ENCODE measurements at places on chromosomes 6 and 20.

DNA sequence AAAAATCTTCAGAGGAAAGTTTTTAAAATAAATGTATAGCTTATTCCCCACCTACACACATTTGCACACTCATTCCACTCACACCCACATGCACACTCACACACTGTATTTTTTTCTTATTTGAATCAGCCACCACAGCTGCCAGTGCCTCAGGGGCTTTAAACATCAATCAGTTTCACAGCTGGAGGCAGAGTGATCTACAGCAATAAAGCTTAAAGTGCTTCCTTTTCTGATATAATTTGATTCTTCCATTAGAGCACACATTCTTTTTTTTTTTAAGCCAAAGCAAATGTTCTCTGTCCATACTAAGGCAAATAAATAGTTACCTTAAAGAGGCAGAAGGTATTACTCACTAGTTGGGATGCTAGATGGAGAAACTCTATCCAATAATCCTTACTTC is 498.8 kb upstream of the POU3F2 start:
- DNase-seq, result no peak

GRCh38 chr6:88612631-88613030 is 350.8 kb downstream of the RNGTT start:
- peak; percentile 52 for DNase-seq

GRCh38 chr20:46088409-46089166 is 1.2 kb downstream of the NCOA5 start:
- no peak for DNase-seq

- DNase-seq, result no peak
These were observed 50.8 kb upstream of the MLN start for GRCh38 chr6:33854572-33855030.

- DNase-seq, result no peak
These were observed 129.1 kb downstream of the TNFRSF21 start for GRCh38 chr6:47180633-47181032.

GRCh38 chr6:13703496-13703895 is 8.1 kb downstream of the RANBP9 start:
- DNase-seq, result no peak

GRCh38 chr20:32775336-32775991 is 13.3 kb downstream of the DNMT3B start:
- DNase-seq, result no peak

DNA sequence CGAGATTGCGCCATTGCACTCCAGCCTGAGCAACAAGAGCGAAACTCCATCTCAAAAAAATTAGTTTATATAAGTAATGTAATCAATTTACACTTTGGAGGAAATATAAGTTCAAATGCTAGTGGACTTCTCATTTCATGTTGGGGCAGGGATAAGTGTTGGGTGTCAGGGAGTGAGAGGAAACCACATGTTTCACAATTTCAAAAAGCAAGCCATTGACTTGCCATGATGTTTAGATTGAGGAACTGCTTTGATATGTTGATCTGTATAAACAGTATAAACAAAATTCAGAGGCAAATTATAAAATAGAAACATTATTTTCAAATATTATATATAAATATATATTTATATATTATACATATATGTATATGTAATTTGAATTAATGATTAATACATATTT is 42.7 kb downstream of the FILIP1 start:
- no peak for DNase-seq

GRCh38 chr20:63148696-63149095 is 67.2 kb downstream of the YTHDF1 start:
- DNase-seq, result no peak

GRCh38 chr6:159252955-159253508 is 83.8 kb downstream of the FNDC1 start:
- peak; percentile 24 for DNase-seq

- DNase-seq, result no peak
These were observed 548 bp downstream of the GNL1 start for GRCh38 chr6:30555816-30556065.

DNA sequence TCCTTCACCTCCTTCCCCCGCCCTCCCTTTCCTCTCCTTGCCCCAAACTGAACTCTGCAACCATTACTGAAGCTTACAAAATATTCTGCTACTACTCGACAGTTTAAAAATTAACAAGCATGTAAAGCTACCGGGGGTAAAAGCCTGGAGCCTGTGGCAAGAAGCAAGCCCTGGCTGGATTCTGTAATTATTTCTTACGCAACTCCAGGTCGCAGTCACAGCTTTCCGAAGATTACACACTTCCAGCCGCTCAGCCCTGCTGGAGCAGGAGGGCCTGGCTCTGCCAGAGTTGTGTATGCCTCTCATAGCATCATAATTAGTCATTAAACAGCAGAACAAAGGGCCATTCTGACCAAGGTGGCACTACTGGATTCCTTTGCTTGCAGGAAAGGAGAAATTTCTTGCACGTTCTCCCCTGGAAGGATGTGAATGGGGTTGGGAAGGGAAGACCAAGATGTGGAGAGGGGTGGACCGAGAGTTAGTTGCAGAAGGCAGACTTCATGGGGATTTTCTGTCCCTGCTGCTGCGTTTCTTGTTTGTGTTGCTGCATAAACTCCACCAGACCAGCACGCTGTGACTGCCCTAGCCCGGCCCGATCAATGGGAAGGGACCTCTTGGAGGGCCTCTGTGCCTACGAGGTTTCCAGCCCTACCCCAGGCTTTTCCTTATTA is 23.6 kb downstream of the FOXQ1 start:
- DNase-seq, result no peak

- DNase-seq, result no peak
These were observed 6.3 kb upstream of the SIRPG start for GRCh38 chr20:1663917-1664316.

DNA sequence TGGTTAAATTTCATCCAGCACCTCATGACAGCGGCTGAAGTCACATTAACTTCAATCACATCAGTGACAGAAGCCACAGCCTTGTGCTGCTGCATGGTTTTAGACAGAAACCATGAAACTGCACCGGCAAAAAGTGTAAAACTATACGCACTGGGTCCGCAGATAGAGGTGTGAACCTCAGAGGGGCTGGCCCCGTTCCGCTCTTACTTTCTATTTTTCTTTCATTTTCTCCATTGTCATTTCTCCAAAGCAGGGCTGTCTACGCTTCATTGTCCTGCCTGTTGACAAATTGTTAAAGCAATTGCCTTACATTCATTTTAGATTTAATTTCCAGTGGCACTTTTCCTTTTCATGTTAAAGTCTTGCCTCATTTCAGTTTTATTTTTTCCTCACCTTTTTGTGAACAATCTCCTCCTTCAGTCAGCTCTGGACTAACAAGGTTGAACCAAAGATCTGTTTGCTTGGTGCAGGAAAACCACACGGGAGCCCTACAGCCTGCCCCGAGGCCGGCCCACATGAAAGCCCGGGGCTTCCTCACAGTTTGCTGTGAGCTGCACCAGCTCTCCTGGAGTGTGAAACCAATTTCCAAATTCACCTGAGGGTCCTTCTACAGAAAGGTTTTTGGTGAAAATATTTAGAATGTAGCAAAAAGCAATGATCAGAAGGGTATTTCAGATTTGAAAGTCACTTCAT is 63.7 kb downstream of the PRR18 start:
- DNase-seq, result peak; percentile 34

DNA sequence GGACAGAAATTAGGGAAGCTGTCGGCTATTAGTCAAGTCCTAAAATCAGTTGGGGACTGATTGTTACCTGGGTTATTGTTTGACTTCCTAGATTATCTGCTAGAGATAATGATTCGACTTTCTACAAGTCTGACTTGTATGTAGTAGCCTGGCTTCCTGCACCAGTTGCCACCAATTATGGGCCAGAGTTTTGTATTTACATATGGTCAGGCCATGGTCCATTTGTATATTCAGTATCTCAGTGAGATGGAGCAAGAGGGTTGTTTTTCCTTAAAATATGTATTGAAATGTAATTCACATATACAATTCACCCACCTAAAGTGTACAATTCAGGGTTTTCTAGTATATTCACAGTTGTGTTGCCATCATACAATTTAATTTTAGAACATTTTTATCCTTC is 130.6 kb upstream of the PHACTR3 start:
- no peak for DNase-seq

DNA sequence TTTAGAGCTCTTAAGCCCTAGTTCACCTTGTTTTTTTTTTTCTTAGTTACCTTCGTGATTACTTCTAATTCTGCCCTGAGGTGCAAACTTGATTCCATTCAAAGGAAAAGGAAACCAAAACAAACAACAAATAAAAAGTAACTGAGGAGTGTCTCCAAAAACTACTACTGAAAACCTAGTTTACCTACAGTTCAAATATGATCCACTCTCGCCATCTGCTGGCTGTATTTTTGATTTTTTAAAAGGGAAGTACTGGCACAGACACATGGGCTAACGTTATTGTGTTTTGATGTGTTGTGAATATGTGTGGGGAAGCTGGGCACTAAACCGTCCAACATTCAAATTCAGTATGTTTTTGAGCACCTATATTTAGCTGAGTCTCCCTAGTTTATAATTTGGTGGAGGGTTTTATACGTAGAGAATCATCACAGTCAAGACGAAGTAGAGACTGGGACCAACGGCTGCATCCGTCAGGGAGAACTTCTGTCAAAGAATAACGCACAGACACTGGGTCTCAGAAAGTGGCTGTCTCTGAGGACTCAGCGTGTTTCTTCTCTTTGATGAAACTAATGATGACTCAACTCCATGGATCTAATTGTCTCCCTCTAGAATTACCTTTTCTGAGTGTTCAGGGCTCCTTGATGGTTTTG is 373.5 kb upstream of the BTBD3 start:
- DNase-seq, result peak; percentile 3

GRCh38 chr6:148435386-148435785 is 92.7 kb downstream of the SASH1 start:
- DNase-seq, result no peak

- no peak for DNase-seq
These were observed 93.6 kb downstream of the PCSK2 start for GRCh38 chr20:17320456-17320855.

DNA sequence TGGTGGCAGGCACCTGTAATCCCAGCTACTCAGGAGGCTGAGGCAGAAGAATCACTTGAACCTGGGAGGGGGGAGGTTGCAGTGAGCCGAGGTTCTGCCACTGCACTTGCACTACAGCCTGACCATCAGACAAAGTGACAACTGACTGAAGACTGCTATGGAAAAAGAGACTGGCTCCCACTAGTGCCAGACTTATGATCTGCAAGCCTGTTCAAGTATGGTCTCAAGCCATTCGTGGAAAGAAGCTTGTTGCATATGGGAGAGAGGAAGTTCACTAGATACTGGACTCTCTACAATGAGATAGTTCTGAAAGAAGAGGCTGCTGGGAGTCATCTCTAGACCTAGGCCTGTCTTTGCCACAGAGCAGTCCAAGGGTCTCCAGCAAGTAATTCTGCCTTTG is 26.7 kb downstream of the MDN1 start:
- peak; percentile 14 for DNase-seq

DNA sequence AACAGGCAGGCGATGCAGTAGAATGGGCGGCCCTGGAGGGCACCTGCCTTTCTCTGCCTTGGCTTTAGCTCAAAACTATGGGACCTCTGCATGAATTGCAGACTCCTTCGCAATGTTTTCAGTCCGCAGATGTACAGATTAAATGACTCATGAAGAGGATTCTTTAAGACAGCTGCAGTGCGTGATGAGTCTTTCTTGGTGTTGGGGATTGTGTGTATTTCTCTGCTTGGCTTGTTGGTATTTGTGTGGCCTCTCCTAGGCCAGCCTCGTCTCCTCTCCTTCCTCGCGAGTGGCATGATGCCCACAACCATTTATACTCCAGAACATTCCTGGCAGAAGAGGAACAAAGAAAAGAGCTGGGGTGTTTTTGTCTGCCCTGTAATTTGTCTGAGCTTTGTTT is 110.6 kb downstream of the SYNDIG1 start:
- DNase-seq, result no peak

DNA sequence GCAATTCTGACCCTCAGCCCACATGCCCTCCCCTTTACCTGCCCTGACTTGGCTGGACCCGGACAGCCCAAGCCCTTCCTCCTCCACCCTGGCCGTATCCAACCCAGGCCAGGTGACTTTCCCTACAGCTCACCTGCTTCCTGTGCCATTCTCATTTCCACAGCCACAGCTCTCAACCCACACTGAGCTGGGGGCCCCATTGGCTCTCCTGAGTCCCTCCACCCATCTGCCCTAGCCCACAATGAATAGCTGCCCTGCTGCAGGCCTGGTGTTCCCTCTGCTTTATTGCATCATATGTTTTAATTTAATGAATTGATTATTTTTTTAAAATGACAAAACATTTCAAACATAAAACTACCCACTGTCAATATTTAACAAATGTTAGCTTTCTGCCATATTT is 118.5 kb upstream of the BACH2 start:
- no peak for DNase-seq

DNA sequence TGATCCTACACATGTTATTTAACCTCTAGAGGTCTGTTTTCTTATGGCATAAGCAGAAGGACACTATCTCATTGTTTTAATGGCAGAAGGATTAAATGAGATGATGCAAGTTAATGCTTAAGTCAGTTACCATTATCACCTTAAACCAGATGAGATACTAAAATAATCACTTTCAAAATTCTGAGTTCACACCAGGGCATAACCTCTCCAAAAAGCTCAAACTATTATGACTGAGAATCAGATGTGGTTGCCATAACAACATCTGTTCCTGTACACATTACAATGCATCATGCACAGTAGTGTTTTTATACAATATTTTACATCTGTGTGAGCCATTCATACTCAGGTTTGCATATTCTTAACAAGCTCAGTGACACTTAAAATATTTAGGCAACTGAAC is 10.2 kb downstream of the ADNP start:
- DNase-seq, result peak; percentile 46

GRCh38 chr6:44477293-44477894 is 89.9 kb downstream of the CDC5L start:
- DNase-seq, result no peak

- no peak for DNase-seq
These were observed at the start of gene RIPOR3 for GRCh38 chr20:50690650-50691572. Gene RIPOR3 (minus strand): TSS chr20:50691542. CDS start chr20:50691128, 414 bp downstream.

DNA sequence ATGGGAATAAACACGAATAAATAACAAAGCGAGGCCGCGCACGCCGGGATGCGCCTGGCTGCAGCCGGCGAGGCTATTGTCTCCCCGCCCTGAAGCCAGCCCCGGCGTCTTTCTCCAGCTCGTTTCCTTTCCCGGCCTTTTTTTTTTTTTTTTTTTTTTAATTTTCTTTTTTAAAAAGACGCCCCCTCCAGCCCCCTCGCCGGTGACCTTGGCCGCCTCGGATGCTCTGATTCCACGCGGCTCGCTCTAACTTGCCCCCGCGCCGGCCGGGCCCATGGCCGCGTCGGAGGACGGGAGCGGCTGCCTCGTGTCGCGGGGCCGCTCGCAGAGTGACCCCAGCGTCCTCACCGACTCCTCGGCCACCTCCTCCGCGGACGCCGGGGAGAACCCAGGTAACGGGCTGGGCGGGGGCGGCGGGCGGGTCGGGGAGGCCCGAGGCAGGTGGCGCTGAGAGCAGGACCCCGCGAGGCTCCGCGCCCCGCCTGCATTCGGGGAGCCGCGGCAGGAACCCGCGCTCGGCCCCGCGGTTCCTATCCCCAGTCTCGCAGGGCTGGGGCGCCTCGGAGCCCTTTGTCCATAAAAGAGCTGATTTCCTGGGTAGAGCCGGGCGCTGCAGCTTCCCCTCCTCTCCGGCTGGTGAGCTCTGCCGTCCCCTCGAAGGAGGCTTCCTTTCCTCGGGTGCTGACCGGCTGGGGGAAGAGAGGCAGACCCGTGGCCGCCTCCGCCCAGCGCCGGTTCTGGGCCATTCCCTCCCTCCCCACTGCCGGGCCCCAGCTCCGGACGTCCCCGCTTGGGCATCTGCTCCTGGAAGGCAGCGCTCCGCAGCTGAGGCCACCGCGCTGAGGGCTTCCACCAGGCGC is 631 bp downstream of the PHACTR3 start:
- DNase-seq, result no peak

GRCh38 chr6:28683945-28684538 is 158.4 kb downstream of the GPX5 start:
- no peak for DNase-seq

Data from CD4-positive, alpha-beta T cell treated with Interleukin-4 for 1 hour (primary cell).